Activated CD4-positive, alpha-beta T cell treated with anti-CD3 and anti-CD28 coated beads for 24 hours (primary cell): ENCODE measurements at places on chromosomes 5 and 9.

DNA sequence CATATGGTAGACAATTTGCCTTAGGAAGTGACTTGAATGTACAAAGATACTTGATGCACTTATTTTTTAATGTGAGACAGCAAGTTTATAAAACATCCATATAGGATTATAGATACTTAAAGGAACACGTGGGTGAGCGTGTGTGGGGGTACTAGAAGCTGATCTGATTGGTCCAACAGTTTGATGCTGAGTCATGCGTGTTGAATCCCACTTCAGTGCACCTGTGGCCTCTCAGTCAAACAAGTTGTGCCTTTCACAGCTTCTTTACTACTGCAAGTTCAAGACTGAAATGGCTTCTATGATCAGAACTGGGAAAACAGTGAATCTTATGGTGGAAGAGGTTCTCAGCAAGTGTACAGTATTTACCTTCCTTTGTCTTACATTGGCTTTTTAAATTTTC, 98.9 kb downstream of the MAP1B start:
- DNase-seq, result no peak

DNA sequence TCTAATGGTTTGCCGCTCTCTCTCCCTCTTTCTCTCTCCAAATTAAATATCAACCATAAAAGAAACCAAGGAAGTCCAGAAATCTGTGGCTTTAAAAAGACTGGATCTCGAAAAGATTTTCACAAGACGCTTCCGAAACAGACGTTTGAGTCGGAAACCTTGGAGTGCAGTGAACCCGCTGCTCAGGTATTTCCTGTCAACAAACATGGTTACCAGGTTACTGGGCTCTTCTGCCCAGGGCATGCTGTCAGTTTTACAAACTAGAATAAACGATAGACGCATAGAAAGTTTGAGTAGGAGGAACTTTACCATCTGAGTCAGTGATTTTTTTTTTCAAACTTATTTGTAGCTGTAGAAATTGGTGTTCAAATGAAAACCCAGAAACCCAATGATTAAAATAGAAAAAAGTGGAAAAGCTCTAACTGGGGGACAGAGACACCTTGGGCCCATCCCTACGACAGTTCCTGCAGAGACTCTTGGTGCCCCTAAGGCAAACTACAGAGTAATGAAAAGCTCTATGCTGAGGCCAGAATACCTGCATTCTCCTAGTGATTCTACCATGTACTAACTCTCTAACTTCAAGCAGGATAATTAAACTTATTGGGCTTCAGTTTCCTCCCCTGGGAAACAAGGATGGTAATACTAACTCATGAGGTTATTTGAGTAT, 90.0 kb downstream of the DOCK8 start:
- DNase-seq, result no peak

GRCh38 chr5:51148437-51148836, 234.8 kb upstream of the ISL1 start:
- no peak for DNase-seq

- no peak for DNase-seq
These were observed 75.1 kb downstream of the SH3GL2 start for GRCh38 chr9:17653947-17654465.

DNA sequence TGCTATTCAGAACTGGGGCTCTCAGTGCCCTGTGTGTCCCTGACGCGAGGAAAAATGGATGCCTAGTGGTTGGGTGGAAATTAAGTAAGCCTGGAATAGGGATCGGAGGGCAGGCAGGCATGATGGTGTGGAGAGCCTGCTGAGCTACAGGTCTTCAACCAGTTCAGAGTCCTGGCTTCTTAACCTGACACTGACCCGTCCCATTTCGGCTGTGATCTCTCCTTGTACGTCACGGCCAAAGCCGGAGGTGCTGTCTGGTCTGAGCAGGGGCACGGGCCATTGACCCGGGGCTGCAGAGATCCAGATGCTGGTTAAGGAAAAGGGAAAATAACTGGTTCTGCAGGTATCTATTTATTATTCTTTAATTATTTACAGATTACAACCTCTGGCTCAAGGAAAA, 27.9 kb downstream of the RHOBTB3 start:
- no peak for DNase-seq

- DNase-seq, result no peak
These were observed 931 bp downstream of the FAM219A start for GRCh38 chr9:34457266-34458012.

GRCh38 chr9:124733964-124734740, 37.0 kb downstream of the NR6A1 start:
- DNase-seq, result no peak

DNA sequence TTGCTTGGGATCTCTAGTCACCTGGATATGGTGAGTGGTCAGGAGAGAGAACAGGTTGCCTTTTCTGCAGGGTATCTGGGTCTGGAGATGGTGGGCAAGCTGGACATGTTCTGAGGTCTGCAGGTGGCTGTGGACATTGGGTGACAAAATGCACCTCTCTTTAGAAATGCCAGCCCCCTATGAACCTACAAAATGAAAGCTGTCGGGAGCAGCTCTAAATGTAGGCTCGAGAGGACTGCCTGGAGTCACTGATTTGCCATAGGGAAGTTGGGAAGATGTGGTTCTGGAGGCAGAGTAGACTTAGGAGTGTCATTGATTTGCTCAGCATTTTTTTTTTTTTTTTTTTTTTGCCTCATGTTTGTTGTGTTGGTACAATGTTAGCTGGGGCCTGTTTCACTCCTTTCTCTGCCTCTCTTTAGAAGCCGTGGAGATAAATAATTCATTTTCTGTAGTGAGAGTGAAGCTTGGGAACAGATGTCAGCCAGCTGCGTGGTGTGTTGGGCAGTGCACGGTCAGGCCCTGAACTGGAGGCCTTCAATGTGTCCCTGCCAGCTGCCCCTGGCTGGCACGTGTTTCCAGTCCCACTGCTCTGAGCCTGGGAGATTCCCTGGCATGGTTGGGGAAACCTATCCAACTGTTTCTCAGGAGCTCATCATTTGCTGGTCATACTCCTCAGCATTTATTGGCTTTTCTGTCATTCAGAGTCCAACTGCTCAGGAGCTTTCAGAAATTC, 5.4 kb downstream of the RGS3 start:
- DNase-seq, result no peak

- no peak for DNase-seq
These were observed 24.0 kb upstream of the MLANA start for GRCh38 chr9:5866685-5867084.

DNA sequence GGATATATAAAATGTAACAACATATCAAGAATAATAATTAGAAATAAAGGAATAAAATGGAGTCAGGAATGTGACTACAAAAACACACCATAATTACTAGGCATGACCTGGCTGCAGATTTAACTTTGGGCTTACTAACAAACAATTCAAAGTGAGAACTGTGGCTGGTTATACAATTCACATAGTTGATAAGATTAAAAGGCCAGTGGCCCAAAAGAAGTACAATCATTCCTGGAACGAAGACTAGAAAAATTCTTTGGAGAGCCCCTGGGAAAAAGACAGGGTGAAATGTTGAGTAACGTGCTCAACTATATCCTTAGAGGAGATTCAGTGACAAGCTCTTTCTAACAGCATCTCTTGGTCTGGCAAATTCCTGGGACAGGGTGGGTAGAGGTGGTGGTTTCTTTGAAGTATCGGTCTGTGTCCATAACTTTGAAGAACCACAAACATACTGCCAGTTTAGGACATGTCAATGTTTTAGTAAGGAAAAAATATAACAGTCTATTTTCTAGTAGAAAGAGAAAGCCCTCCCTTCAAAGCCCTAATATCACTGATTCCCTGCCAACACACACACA, 75.0 kb upstream of the IL6ST start:
- DNase-seq, result no peak

DNA sequence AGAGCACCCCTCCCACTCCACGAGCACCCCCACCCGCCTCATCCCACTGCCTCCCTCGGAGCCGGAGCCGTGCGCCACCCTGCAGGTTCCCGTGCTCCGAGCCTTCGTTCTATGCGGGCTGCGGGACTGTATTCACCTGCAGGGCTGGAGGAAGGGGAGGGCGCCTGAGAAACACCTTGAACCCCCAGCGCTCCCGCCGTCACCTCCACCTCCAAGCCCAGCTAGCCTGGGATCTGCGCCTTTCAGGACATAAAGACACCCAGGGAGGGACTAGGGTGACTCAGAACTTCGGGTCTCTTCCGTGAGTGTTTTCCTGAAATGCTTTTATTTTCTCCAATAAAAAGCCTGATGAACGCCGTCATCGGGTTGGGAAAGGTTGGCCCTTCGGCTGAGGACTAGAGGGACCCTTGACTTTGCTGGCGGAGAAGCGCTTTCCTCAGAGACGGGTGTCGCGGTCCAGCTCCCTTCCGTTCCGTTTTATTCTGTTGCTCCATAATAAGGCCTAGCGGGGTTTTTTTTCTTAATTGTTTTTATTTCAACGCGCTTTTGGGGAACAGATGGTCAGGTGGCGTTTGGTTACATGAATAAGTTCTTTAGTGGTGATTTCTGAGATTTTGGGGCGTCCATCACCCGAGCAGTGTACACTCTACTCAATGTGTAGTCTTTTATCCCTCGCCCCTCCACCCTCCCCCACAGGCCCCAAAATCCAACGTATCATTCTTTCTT, 4.6 kb downstream of the TLX3 start:
- DNase-seq, result no peak
